ENCODE measurements at places on chromosomes 16 and 17. TPM values are rescaled to one million over a fixed set of nuclear protein-coding genes. Genes with fewer than 3 reads are reported as not detected.
A peak's percentile ranks its signal among the peaks of the same experiment; 100 is the strongest.

GRCh38 chr17:41449008-41449407, 8.2 kb upstream of the KRT38 start:
- no peak overlapping the region for H3K4me3 ChIP-seq
- H3K27ac ChIP-seq, result no peak overlapping the region
- H3K36me3 ChIP-seq, result no peaks in the 10 kb centered on the region

DNA sequence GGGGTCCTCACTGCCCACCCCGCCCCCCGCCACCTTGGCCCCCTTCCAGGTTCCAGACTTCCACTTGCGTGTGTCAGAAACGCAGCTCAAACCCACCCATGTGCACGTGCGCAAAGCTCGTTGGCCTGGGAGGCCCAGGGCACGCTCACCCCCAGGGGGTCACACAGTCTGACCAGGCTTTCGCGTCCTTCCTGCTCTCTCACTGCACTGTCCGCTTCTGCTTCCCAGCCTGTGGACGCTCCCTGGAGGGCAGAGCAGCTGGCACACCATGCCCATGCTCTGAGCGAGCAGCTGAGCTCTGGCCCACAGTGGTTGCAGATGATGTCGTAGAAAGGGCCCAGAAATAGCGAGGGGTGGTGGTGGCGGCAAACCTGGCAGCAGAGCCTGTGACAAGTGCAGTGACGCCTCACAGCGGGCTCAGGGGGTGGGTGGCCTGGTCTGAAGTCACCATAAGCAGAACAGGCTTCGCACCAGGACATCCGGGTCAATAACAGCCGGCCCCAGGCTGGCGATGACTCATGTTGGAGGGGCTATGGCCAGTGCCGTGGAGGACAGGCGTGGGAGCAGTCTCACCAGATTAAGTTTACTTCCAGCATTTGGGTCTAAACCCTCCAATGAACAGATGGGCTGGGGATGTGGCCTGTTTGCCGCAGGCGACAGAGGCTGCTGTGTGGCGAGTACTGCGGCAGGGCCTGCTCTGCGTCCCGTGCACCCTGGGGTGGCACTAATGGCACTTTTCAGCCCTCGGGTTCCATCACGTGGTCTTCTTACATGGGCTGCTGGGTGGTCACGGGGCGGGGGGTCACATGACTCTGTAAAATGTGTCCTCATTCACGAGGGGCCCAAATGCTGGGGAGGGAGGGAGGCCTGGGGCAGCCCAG, 49.0 kb downstream of the NT5M start:
- no peak overlapping the region for H3K4me3 ChIP-seq
- H3K36me3 ChIP-seq, result no peaks in the 10 kb centered on the region
- DNase-seq, result peak; percentile 76
- H3K27me3 ChIP-seq, result no peaks in the 10 kb centered on the region
- H3K27ac ChIP-seq, result no peak overlapping the region

- peaks cover 2% of the 10 kb centered on the region for H3K36me3 ChIP-seq
- H3K27ac ChIP-seq, result no peak overlapping the region
- H3K4me1 ChIP-seq, result peaks cover 5% of the 10 kb centered on the region
- no peak overlapping the region for H3K4me3 ChIP-seq
- peaks cover 25% of the 10 kb centered on the region for H3K27me3 ChIP-seq
Observed at GRCh38 chr17:49738456-49739163, 25.3 kb downstream of the FAM117A start.

- no peaks in the 10 kb centered on the region for H3K27me3 ChIP-seq
- no peaks in the 10 kb centered on the region for H3K4me1 ChIP-seq
- peaks cover 43% of the 10 kb centered on the region for H3K36me3 ChIP-seq
- H3K27ac ChIP-seq, result peak overlapping the region; percentile 90
- peak overlapping the region; percentile 97 for H3K4me3 ChIP-seq
Observed at GRCh38 chr17:29292071-29292991, 1.6 kb downstream of the NUFIP2 start.

DNA sequence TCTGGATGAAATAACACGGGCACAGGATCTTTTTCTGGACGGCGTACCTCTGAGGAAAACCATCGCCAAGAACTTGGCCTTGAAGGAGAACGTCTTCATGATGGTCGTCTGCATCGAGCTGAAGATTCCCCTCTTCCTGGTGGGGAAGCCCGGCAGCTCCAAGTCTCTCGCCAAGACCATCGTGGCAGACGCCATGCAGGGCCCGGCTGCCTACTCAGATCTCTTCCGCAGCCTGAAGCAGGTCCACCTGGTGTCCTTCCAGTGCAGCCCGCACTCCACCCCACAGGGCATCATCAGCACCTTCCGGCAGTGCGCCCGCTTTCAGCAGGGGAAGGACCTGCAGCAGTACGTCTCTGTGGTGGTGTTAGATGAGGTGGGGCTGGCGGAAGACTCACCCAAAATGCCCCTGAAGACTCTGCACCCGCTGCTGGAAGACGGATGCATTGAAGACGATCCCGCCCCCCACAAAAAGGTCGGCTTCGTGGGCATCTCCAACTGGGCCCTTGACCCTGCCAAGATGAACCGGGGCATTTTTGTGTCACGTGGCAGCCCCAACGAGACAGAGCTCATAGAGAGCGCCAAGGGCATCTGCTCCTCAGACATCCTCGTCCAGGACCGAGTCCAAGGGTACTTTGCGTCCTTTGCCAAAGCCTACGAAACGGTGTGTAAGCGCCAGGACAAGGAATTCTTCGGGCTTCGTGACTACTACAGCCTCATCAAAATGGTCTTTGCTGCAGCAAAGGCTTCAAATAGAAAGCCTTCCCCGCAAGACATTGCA, 68.3 kb upstream of the ENDOV start:
- no peaks in the 10 kb centered on the region for H3K4me1 ChIP-seq
- peaks cover 93% of the 10 kb centered on the region for H3K36me3 ChIP-seq
- no peak overlapping the region for H3K4me3 ChIP-seq
- H3K27me3 ChIP-seq, result no peaks in the 10 kb centered on the region
- no peak overlapping the region for H3K27ac ChIP-seq
- DNase-seq, result no peak

DNA sequence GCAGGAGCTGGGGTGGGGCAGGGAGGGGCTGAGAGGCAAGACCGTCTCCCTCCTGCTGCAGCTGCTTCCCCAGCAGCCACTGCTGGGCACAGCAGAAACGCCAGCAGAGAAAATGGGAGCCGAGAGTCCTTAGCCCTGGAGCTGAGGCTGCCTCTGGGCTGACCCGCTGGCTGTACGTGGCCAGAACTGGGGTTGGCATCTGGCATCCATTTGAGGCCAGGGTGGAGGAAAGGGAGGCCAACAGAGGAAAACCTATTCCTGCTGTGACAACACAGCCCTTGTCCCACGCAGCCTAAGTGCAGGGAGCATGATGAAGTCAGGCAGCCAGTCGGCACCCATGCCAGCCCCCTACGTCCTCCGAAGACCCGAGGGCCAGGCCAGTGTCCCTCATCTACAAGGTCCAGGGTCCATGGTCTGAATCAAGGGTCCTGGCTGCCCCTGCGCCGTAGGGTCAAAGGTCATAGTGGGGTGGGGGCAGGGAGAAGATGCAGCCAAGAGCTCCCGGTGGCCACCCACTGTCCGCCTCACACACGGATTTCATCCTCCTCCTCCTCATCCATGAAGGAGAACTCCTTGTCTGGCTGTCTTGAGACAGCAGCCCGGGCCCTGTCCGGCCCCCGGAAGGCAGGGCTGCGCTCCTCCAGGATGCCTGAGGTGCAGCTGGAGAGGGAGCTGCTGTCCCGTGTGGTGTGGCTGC, 23.4 kb upstream of the CPSF4L start:
- peaks cover 22% of the 10 kb centered on the region for H3K4me1 ChIP-seq
- no peak overlapping the region for H3K4me3 ChIP-seq
- peak overlapping the region; percentile 61 for H3K27ac ChIP-seq

DNA sequence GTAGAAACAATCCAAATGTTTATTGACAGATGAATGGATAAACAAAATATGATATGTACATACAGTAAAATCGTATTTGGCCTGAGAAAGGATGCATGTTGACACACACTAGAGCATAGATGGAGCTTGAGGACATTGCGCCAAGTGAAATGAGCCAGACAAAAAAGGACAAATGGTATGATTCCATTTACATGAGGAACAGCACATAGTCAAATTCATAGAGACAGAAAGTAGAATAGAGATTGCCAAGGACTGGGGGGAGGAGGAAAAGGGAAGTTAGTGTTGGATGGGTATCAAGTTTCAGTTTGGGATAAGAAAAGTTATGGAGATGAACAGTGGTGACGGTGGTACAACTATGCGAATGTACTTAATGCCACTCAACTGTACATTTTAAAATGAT, 47.9 kb downstream of the COPRS start:
- DNase-seq, result no peak
- H3K4me3 ChIP-seq, result no peak overlapping the region
- no peaks in the 10 kb centered on the region for H3K36me3 ChIP-seq
- H3K27me3 ChIP-seq, result no peaks in the 10 kb centered on the region

GRCh38 chr16:81888520-81889394, 109.7 kb downstream of the PLCG2 start:
- no peak for DNase-seq
- H3K4me3 ChIP-seq, result no peak overlapping the region
- peaks cover 9% of the 10 kb centered on the region for H3K36me3 ChIP-seq
- H3K27ac ChIP-seq, result no peak overlapping the region
- H3K4me1 ChIP-seq, result no peaks in the 10 kb centered on the region
- no peaks in the 10 kb centered on the region for H3K27me3 ChIP-seq

DNA sequence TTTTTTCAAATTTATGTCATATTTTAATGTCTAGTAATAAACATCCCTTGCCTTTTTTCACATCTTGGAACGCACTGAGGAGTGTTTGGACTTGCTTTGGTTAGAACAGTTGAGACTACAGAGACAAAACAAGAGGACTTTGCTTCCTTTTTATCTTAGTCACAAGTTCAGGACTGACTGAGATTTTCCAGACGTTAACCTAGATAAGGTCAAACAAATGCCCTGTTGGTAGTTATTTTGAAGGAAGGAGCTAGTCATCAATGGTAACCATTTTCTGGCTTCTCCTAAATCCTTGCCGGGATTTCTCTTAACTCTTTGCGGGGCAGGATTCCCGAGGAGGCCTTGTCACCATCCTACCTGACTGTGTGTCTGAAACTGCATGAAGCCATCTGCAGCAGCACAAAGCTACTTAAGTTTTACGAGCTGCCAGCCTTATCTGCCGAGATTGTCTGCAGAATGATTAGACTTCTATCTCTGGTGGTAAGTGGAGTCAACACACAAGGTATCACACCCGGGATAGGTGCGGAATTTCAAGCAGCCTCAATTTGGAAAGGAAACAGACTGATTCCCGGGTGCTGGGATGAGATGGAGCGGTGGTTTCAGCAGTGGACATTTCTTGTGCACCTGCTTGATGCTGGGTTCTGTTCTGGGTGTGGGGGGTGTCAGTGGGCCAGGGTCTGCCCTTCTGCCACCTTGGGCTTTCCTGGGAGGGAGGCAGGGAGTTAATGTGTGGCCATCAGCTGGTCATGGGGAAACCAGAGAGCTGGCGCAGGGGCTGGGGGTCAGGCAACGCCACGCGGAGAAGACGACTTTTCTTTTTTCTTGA, 48.3 kb downstream of the RNF213 start:
- no peaks in the 10 kb centered on the region for H3K4me1 ChIP-seq
- H3K36me3 ChIP-seq, result peaks cover 63% of the 10 kb centered on the region
- peak; percentile 88 for DNase-seq

DNA sequence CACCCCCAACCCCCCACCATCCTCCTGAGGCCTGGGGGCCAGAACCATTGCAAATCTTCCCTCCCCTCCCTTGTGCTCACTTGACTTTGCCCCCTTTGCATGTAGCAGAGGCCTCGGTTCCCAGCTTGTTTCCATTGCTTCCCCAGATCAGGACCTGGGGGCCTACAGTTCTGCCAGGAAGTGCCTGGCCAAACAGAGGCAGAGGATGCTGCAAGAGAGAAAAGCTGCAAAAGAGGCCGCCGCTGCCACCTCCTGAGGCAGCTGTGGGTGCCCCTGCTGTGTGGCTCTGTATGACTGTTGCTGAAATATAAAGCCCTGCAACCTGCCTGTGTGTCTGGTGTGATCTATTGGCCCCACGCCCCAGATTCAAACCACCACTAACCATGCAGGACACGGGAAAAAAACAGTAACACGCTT, 2.3 kb downstream of the NDUFB10 start:
- peaks cover 24% of the 10 kb centered on the region for H3K36me3 ChIP-seq
- H3K4me1 ChIP-seq, result peaks cover 2% of the 10 kb centered on the region
- no peak overlapping the region for H3K27ac ChIP-seq
- H3K27me3 ChIP-seq, result no peaks in the 10 kb centered on the region
- peak; percentile 73 for DNase-seq

DNA sequence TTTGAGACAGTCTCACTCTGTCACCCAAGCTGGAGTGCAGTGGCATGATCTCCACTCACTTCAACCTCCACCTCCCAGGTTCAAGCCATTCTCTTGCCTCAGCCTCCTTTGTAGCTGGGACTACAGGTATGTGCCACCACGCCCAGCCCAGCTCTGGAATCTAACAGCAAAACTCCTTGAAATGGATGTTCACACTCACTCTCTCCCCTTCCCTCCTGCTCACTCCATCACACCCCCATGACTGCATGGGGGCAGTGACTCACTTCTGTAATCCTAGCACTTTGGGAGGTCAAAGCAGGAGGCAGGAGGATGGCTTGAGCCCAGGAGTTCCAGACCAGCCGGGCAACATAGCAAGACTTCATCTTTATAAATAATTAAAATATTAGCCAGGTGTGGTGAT, 11.1 kb upstream of the TFAP4 start:
- no peak for DNase-seq
- no peaks in the 10 kb centered on the region for H3K36me3 ChIP-seq
- no peak overlapping the region for H3K4me3 ChIP-seq
- H3K4me1 ChIP-seq, result no peaks in the 10 kb centered on the region

- no peaks in the 10 kb centered on the region for H3K27me3 ChIP-seq
- no peak overlapping the region for H3K27ac ChIP-seq
- no peak for DNase-seq
- no peaks in the 10 kb centered on the region for H3K4me1 ChIP-seq
- H3K4me3 ChIP-seq, result no peak overlapping the region
Observed at GRCh38 chr16:21134053-21134452, 16.6 kb downstream of the DNAH3 start.

Gene RASL10B
- total RNA-seq, result 26.1 TPM

Gene MRPS34
- total RNA-seq, result 147 TPM

Gene CBFA2T3
- 0.97 TPM for total RNA-seq

Gene DHRS7C
- not detected for total RNA-seq

Gene ABCC12
- total RNA-seq, result 1.1 TPM

Gene AIPL1
- not detected for total RNA-seq

Gene ZNF469
- total RNA-seq, result 5.1 TPM

Gene CAVIN1
- 0.46 TPM for total RNA-seq

Gene TBC1D28
- total RNA-seq, result 0.19 TPM

Gene IL32
- 2.4 TPM for total RNA-seq
